NCI-H1930 (cell line): ENCODE measurements at places on chromosomes 3 and 15.

- DNase-seq: no peak
Observed at GRCh38 chr3:55621648-55622047, 134.5 kb upstream of the WNT5A start.

- DNase-seq: no peak
Observed at GRCh38 chr3:81268526-81268925, 492.9 kb downstream of the GBE1 start.

GRCh38 chr3:62211675-62212429, 161.5 kb downstream of the FEZF2 start:
- DNase-seq: no peak

DNA sequence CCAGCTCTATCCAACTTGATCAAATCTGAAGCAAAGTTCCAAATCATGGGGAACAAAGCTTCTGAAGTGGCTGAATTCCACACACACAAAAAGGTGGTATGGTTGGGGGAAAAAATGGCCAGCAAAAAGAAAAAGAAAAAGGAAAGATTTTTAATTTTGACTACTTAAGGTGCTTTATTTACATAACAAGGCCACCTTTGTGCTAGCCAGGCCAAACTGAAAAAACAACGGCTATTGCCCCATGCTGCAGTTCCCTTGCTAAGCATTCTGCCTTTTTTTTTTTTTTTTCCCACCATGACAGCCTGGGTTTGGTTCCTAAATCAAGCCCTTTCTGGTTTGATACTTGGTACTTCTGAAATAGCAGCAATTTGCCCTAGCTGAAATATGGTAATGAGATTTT, 66.5 kb upstream of the DAZL start:
- no peak for DNase-seq

- no peak for DNase-seq
Observed at GRCh38 chr15:61780278-61780980, 279.8 kb downstream of the VPS13C start.

DNA sequence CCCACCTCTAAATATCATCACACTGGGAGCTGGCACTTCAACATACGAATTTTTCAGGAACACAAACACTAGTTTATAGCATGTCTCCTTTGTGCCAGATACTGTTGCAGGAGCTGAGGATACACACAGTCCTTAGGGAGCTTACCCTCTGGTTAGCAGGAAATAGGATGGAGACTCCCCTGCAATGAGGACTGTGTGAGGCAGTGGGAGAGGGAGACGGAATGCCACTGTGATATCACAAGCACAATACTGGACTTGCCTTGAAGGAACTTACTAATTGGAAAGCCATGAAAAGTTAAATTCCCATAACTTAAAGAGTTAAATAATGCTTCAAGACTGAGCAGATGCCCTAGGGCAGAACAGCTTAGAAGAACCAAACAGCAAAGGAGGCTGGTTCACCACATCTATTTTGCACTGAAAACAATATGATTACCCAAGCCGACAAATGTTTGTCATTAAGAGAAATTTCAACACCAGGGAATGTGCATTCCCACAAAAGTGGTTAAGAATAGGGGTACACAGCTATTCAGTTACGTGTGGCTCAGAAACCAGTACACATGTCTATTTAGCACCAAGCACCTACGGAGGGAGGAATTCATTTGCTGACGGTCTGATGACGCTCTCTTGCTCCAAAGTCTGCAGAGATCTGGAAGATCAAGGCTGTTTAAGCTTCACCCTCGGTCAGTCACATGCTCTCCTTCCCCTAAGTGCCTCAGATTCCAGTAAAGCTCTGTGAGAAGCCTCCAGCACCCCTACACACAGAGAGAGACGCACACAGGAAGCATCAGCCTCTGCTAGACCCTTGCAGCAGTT, 5.2 kb downstream of the TBC1D2B start:
- no peak for DNase-seq

DNA sequence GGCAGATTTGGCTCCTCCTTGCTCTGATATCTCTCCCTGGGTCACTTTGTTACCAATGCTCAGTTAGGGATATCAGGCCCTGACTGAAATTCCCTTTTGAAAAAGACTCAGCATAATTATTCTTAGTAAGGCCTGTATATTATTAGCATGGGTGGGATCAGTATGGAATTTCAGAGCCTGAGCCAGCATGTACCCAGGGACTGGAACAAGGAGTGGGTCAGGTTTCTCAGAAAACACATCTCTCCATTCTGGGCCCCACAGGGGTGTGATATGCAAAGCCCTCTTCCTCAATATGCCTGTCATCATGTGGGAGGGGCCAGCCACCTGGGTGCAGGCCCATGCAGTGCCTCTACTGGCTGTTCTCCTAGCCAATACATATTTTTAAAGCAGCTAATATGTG, 423.2 kb downstream of the EPHB1 start:
- DNase-seq: no peak

DNA sequence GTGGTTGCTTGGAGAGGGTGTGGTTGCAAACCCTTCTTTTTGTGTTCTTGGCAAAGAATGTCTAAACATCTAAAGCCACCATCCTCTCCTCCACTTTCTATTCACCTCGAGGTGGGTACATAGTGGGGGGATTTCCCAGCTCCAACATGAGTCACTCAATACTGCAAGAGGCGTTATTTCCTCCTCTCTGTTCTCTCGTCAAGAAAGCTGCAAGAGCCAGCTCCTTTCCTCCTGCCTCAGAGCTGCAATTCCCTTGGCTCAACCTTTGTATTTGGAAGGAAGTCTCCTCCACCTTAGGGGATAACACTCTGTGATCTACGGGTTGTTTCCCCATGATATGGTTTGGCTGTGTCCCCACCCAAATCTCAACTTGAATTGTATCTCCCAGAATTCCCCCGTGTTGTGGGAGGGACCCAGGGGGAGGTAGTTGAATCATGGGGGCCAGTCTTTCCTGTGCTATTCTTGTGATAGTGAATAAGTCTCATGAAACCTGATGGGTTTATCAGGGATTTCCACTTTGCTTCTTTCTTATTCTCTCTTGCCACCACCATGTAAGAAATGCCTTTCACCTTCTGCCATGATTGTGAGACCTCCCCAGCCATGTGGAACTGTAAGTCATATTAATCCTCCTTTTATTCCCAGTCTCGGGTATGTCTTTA, 138.4 kb downstream of the PLCL2 start:
- DNase-seq: no peak

- DNase-seq: no peak
Observed at GRCh38 chr3:177615015-177615414, 417.7 kb upstream of the TBL1XR1 start.

GRCh38 chr3:170914690-170915089, 6.3 kb upstream of the EIF5A2 start:
- no peak for DNase-seq

GRCh38 chr3:11536132-11536935, 107.4 kb downstream of the VGLL4 start:
- DNase-seq: no peak

DNA sequence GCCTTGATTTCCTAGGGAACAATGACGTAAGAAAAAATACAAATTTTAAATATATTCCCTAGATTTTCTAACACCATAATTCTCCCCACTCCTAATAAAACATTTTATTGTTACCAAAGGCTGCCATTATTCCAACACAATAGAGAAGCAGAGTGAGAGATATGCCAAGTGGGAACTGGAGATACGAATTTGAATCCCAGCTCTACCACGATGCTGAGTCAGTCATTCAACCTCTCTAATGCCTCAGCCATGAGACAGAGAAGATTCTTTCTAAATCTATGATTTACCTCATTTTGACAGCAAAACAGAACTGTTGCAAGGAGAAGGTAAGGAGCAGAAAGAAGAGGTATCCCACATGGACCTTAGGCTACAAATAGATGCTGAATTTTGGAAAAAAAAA, 112.5 kb downstream of the IGF2BP2 start:
- DNase-seq: no peak

- no peak for DNase-seq
Observed at GRCh38 chr3:151584566-151584965, 123.7 kb upstream of the IGSF10 start.

DNA sequence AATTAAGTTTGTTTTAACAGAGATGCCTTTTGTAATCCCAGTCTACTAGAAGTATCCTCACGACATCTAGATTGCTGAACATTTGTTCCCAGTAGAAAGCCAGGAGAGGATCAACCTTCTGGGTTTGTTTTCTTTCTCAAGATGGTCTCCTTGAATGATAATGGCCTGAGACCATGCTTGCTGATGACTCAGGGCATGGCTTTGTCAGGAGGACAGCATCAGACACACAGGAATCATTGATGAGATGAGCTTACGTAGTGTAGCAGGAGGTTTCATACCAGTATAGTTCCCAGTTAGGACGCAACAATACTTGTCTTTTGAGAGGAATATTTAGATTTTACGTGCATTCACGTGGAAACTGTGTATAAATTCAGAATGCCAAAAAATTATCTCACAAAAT, 38.6 kb downstream of the ATP1B3 start:
- DNase-seq: no peak

DNA sequence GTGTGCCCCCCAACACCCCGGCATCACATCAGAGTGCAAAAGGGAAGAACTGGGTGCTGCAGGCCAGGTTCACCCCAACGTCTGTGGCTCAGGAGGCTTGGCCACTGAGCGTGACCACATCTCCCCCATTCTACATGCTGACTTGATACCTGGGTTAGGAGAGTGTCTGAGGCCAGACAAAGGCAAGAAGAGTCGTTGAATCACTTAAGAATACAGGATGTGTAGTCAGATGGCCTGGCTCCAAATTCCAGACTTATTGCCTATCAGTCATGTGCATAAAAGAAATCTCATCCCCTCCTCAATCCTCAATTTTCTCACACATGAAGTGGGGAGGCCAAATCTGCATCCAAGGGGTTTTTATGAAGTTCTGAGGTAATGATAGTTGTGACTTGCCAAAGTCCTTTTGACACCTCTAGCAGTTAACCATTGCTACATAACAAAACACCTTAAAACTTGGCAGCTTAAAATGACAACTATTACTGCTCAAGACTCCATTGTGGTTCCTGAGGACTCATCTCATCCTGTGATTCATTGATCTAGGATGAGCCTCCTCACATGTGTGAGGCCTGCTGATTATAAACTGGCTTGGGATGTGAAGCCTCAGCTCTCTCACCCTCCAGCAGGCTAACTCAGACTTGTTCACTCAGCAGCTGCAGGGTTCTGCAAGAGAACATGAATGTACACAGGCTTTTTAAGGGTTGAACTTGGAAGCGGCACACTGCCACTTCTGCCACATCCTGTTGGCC, 138.8 kb upstream of the TLE3 start:
- DNase-seq: no peak

GRCh38 chr15:31732726-31733125, 297.6 kb upstream of the CHRNA7 start:
- DNase-seq: no peak
